ENCODE measurements at places on chromosomes 4 and X.

GRCh38 chr4:3168029-3168428 lies 80.9 kb upstream of the MSANTD1 start:
- DNase-seq, result no peak

GRCh38 chrX:112851806-112852205 lies 11.2 kb upstream of the AMOT start:
- no peak for DNase-seq

DNA sequence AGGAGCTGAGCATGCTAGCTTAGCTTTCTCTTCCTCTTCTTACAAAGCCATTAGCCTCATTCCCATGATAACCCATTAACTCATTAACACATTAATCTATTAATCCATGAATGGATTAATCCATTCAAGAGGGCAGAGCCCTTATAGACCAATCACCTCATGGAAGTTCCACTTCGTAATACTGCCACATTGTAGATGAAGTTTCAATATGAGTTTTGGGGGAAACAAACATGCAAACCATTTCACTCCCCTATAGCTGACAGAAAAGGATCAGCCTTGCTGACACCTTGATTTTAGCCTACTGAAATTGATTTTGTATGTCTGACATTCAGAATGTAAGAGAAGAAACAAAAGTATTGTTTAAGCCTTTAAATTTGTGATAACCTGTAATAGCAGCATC lies 251.8 kb upstream of the GALNTL6 start:
- DNase-seq, result no peak

GRCh38 chr4:176464748-176465147 lies 145.0 kb downstream of the SPCS3 start:
- no peak for DNase-seq

DNA sequence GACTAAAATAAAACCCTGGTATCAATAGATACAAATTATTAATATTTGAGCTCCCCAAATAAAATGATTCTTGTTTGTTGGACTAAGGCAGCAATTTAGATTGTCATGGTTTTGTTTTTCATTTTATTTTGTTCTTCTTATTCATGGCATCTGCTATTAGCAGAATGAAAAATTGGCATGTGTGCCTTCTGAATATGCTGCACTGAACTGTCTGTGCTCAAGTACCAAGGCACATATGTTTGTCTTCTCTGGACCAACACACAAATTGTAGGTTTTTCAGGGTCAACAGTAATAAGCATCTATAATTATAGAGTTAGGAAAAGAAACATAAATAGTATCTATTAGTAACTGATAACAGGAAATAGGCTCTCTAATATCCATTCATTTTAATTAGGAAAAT lies 121.1 kb downstream of the BANK1 start:
- no peak for DNase-seq

DNA sequence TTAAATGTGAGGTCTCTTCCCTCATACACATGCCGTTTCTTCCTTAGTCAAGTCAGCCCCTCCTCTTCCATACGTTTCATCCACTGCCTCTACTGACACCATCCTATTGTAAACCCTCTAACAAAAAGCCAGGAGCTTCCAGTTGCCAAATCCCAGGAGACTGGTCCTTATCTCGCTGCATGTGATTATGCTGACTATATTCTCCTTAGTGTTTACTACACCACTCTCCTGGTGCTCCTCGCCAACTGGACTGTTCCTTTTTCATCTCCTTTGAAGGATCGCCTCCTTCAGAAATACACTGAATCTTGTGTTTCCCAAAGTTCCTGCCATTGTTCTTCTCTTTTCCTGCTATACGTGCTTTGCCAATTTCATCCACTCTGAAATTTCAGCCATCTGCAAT lies 27.7 kb downstream of the MAML3 start:
- no peak for DNase-seq

- no peak for DNase-seq
These were observed 606.4 kb upstream of the NR3C2 start for GRCh38 chr4:149048451-149049143.

GRCh38 chrX:156008915-156009314 lies 11.4 kb downstream of the IL9R start:
- no peak for DNase-seq

GRCh38 chrX:115452251-115452650 lies 108.7 kb upstream of the PLS3 start:
- no peak for DNase-seq

GRCh38 chrX:44227991-44228390 lies 115.5 kb downstream of the EFHC2 start:
- no peak for DNase-seq

DNA sequence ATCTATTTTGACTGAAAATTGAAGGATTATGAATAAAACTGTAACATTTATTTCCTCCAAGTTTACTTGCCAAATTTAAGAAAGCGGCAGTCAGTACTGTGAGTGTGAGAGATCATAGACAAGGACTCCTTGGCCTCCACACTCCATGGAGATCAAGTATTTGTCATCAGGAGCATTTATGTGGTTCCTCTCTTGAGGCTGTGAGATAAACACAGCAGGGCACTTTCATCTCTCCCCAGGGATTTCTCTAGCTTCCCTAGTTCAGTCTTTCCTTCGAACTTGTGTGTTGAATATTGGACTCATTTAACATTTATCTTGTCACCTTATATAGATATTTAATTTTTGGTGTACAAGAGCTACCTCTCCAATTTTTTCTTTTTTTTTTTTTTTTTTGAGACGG lies 40.8 kb downstream of the PDE5A start:
- no peak for DNase-seq

DNA sequence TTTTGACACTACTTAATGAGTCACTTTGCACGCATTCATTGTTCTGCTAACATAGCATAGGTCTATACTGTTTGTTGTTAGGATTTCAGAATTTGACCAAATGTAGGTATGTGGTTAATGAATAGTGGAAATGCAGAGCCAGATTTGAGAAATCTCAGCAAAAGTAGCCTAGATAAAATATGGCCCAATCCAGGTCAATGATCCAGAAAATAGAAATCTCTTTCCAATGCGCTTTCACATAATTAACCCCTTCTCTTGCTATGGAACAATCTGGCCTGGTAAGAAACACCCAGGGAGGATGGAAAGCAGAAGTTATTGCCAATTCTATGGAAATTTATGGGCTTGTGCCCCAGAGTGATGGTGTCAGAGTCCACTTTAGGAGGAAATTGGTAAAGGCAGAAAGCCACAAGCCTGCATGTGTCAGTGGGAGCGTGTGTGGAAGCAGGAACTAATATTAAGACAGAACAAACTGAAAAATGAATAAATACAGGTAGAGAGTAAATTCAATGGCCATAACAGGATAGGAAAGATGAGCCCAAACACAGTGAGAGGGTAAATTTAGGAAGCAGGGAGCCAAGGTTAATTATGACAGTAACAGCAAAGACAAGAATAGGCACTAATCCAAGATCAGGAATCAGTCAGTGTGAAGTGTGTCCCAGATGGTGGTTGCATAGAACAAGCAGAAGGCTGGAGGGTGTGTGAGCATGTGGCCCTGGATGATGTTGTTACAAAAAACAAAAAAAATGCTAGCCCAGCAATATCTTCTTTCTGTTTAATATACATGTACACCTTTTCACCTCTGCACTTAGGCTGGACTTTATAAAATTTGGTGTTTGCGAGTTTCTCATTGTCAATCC lies 102.9 kb downstream of the SYTL5 start:
- DNase-seq, result no peak

- DNase-seq, result no peak
These were observed 12.9 kb upstream of the BMPR1B start for GRCh38 chr4:94744850-94745249.

DNA sequence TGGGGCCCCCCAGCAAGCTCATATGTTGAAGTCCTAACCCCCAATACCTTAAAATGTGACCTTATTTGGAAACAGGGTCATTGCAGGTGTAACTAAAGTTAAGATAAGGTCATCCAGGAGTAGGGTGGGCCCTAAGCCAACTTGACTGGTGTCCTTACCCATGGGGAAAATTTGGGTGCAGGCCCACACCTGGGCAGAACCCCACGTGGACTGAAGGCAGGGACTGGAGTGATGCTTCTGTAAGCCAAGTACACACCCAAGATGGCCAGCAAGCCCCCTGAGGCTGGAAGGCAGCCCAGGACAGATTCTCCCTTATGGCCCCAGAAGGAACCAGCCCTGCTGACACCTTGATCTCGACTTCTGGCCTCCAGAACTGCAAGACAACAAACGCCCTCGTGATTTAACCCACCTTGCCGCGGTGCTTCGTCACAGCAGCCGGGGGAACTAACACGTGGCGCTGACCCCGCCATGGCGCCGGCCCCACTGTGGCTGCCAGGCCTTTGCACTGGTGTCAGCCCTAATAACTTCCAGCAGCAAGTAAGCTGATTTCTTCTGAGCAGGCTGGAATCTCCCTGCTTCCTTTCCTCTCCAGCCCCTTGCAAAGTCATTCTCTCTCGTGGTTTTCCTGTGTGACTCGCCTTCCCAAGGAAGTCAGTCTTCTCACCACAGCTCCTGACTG lies 23.2 kb upstream of the MXD4 start:
- no peak for DNase-seq

GRCh38 chr4:189597341-189597740 lies 343.3 kb upstream of the FRG1 start:
- no peak for DNase-seq

DNA sequence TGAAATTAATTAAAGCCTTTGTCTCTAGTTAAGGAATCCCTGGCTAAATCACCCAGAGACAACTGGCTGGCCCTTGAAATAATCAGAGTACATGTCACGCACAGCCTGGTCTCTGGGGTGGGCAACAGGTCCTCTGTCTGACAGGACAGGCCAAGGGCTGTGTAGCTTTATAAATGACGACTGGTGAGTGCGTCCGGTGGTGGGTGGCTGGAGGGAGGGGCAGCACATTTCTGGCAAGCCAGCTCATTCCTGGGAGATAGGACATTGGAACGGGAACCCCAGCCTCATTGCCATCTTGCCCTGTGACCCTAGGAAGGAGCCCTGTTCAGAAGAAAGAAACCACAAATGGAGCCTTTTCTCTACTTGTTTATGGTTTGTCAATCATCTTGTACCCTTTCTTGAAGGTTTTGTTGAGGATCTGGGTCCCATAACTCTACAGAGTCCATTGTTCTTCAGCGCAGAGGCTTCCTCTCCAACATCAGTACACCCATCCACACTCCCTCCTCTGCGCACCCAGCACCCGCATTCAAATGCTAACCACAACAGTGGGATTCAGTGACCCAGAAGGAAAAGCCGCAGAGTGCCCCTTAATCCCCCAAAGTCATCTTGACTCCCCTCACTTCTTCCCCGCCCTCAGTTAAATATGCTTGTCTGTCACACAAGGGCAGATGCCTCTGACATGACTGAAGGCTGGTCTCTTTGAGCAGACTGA lies 368.1 kb downstream of the UNC5C start:
- DNase-seq, result no peak

DNA sequence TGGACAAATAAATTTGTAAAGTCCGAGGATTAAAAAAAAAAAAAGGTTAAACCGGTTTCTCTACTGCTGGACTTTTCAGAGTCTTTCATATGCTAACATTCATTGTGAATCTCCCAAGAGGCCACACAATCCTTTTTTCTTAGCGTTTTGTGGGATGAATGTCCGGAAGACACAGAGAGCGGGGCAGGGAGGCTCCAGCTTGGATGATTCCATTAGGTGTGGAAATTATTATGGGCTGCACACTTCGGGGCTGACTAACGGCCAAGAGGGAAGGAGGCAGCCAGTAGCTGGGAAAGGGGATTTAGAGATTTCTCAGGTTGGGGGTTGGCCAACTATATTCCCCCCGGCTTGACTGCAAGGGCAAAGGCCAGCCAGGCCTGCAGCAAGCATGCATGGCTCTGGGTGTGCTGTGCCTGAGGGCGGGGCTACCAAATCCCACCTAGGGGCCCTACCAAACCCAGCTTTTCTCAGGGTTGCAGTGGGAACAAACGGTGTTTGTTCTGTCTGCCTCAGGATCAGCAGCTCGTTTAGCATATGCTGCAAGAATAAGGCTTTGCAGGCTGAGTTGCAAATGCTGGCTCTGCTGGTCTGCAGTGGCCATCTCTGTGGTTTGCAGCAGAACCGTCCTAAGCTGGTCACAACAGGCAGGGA lies 28.6 kb downstream of the NYX start:
- no peak for DNase-seq

Measured in cortex of kidney (tissue), 1 donor.